ENCODE measurements at places on chromosomes 11 and 22. TPM values are rescaled to one million over a fixed set of nuclear protein-coding genes. Genes with fewer than 3 reads are reported as not detected.

The GSTT2 gene
- total RNA-seq: not detected

The ABCC8 gene
- not detected for total RNA-seq

The NLRP10 gene
- total RNA-seq: not detected

The PGM2L1 gene
- 7.9 TPM for total RNA-seq

The MMP8 gene
- total RNA-seq: not detected

The MS4A6A gene
- total RNA-seq: not detected

The EIF3M gene
- 349 TPM for total RNA-seq

The SLC22A6 gene
- not detected for total RNA-seq

The KCNK4 gene
- not detected for total RNA-seq

The OSBP2 gene
- 3.1 TPM for total RNA-seq

The CRYBA4 gene
- 1.2 TPM for total RNA-seq

The DYNC2H1 gene
- 2.2 TPM for total RNA-seq

The OR5P2 gene
- total RNA-seq: not detected

The OPCML gene
- total RNA-seq: not detected

The ZNF280B gene
- total RNA-seq: 4.1 TPM

The SPDYC gene
- not detected for total RNA-seq

The GPHA2 gene
- total RNA-seq: not detected

The DCHS1 gene
- total RNA-seq: 1.5 TPM

The SYT13 gene
- total RNA-seq: not detected

The RAD9A gene
- total RNA-seq: 37.5 TPM

The TRIM51 gene
- not detected for total RNA-seq

The CECR2 gene
- total RNA-seq: 0.19 TPM

The DDI1 gene
- total RNA-seq: not detected

The NPTXR gene
- 0.77 TPM for total RNA-seq

The LRRN4CL gene
- total RNA-seq: 0.45 TPM

The RIMBP3C gene
- total RNA-seq: 0.19 TPM

The MUC6 gene
- not detected for total RNA-seq

The CRYAB gene
- total RNA-seq: not detected
